ENCODE measurements at places on chromosomes 13 and 19.

DNA sequence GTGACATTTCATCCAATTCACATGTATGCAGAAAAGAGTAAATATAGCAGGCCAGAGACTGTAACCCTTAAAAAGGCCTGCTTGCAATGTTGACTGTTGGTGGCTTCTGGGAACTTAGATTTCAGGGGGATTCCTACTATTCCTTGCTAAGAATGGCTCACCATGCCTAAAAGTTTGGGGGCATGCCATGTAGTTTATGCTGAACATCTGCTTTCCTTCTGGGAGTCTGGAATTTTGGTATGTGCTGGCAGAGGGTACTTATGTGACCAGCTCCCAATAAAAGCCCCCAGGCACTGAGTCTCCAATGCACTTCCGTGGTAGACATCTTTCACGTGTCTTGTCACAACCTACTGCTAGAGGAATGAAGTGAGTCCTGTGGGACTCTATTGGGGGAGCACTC lies 88.4 kb upstream of the PCDH8 start:
- DNase-seq: no peak

GRCh38 chr13:74190999-74191398 lies 56.8 kb upstream of the KLF12 start:
- no peak for DNase-seq

- DNase-seq: no peak
These were observed 184.3 kb upstream of the TRPC4 start for GRCh38 chr13:38053896-38054295.

DNA sequence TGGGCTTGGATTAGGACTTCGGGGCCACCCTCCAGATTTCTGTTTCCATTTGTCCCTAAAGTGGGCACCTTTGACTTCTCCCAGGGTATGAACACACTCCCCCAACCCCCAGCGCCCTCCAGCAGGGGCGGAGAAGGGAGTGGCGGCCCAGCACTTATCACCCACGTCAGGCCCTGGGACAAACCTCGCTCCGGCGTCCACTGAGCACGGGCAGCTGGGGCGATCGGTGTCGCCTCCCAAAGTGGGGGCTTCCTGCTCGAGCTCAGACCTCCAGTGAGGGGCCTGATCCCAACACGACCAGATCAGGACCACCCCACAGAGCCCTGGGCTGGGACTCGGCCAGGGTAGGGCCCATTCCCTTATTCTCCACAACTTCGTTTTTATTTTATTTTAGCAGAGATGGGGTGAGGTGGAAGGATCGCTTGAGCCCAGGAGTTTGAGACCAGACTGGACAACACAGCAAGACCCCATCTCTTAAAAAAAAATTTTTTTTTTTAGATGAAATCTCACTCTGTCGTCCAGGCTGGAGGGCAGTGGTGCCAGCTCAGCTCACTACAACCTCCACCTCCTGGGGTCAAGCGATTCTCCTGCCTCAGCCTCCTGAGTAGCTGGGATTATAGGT lies 3.7 kb upstream of the TCF3 start:
- no peak for DNase-seq

- no peak for DNase-seq
These were observed 38.8 kb downstream of the CARD8 start for GRCh38 chr19:48216933-48217332.

- no peak for DNase-seq
These were observed 5.0 kb downstream of the RBM42 start for GRCh38 chr19:35633727-35634440.

DNA sequence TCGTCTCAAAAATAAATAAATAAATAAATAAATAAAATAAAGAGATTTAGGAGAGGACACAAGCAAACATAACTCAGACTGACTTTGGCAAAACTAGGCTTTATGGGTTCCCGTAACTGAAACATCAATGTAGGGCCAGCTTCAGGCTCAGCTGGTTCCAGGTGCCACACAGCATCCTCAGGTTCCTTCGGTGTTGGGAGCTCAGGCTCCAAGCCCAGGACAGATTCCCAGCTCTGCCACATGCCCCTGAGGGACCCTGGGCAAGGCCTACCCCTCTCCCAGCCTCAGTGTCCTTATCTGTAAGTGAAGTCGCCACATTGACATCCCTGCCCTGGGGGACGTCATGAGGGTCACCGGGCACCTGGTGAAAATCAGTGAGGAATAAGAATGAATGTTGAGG lies 18.7 kb downstream of the MISP start:
- DNase-seq: no peak

- no peak for DNase-seq
These were observed 24.2 kb upstream of the FBL start for GRCh38 chr19:39870171-39870971.

DNA sequence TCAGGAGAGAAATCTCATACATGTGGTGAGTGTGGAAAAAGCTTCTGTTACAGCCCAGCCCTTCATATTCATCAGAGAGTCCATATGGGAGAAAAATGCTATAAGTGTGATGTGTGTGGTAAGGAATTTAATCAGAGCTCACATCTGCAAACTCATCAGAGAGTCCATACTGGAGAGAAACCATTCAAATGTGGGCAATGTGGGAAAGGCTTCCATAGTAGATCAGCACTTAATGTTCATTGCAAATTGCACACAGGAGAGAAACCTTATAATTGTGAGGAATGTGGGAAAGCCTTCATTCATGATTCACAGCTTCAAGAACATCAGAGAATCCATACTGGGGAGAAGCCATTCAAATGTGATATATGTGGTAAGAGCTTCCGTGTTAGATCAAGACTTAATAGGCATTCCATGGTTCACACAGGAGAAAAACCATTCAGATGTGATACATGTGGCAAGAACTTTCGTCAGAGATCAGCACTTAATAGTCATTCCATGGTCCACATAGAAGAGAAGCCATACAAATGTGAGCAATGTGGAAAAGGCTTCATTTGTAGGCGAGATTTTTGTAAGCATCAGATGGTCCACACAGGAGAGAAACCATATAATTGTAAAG lies 15.2 kb downstream of the ZNF221 start:
- DNase-seq: no peak

DNA sequence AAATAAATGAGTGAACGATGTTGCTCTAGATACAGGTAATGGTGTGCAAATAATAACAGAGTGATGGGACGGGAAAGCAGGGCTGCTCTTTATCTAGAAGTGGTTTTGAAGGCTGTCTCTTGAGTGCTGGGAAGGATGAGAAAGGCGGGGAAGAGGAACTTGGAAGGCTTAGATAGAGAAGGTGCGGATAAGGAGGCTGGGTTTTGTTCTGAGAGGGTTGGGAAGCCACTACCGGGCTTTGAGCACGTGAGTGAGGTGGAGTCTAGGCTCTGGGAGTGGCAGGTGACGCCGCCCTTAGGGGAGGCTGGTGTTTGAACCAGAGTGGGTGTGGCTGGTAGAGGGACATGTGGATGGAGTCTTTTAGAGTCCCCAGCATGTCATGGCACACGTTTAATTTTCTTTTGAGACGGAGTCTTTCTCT lies 811 bp downstream of the ARMC6 start:
- DNase-seq: peak; percentile 69

DNA sequence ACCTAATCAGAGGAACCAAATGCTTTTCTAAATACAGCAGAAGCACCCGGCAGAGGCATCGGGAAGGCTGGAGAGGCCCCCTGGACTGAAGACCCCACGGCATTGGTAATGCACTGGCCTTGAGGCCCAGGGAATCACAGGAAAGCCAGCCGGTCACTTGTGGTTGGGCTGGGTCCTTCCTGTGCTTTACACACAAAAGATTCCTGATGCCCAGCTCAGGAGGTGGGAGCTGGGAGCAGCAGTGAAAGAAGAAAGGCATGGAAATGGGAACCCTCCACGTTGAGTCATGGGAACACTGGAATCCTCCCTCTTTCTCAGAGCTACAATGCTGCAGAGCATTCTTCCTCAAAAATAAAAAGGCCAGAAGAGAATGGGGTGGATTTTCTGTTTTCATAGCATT lies 126.4 kb downstream of the TNFRSF19 start:
- no peak for DNase-seq

GRCh38 chr13:20356444-20356843 lies 124.3 kb upstream of the GJB6 start:
- DNase-seq: no peak

DNA sequence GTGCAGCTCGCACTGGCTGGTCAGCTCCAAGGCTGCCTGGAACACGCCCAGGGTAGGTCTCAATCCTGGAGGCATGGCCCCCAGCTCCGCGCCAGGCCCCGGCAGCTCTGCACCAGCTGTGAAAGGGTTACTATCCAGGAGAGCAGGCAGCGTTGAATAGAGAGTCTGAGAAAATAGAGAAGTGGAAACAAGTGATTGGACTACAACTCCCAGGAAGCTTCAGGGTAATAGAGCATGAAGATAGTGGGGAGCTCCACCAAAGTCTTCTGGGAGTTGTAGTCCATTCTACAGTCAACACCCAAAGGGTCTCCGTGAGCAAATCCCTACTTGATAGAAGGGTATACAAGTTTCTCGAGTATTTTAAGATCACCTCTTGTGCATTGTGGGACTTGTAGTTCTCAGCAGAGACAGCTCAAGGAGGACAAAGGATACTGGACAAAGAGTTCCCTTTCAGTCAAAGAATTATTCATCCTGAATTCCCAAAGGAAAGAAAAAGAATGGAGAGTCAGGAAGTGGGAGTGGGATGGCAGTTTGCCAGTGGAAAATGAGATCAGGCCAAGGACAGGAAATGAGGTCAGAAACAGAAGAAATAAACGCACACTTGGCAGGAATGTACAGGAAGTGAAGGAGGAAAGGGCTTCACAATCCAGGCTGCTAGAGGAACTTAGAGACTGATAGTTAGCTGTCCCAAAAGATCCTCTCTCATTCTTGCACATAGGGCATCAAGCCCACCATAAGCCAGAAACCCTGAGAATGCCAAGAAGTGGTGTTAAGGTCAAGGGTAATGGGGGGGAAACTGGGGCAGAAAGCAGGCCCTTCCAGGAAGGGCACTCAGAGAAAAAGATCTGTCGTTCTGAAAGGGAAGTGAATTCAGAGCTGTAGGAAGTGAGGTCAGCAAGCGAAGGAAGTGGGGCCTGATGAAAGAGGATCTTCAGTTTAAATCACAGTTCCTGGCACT lies 5.5 kb upstream of the MAMSTR start:
- DNase-seq: peak; percentile 51

DNA sequence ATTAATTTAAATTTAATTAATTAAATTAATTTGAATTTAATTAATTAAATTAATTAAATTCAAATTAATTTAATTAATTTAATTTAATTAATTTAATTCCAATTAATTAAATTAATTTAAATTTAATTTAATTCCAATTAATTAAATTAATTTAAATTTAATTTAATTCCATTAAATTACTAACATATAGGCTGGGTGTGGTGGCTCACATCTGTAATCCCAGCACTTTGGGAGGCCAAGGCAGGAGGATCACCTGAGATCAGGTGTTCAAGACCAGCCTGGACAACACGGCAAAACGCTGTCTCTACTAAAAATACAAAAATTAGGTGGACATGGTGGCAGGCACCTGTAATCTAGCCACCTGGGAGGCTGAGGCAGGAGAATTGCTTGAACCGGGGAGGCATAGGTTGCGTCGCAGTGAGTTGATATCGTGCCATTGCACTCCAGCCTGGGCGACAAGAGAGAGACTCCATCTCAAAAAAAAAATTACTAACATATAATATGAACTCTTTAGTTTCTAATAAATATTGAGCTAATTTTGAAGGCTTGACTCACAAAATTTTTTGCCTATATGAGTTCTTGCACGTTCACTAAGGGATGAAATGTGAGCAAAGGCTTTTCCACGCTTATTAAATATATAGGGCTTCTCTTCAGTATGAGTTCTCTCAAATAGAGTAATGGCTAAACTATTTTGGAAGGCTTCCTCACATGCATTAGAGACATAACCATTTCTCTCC lies 9.0 kb upstream of the USP29 start:
- no peak for DNase-seq

GRCh38 chr13:50635504-50635903 lies 208.0 kb downstream of the DLEU7 start:
- peak; percentile 77 for DNase-seq

DNA sequence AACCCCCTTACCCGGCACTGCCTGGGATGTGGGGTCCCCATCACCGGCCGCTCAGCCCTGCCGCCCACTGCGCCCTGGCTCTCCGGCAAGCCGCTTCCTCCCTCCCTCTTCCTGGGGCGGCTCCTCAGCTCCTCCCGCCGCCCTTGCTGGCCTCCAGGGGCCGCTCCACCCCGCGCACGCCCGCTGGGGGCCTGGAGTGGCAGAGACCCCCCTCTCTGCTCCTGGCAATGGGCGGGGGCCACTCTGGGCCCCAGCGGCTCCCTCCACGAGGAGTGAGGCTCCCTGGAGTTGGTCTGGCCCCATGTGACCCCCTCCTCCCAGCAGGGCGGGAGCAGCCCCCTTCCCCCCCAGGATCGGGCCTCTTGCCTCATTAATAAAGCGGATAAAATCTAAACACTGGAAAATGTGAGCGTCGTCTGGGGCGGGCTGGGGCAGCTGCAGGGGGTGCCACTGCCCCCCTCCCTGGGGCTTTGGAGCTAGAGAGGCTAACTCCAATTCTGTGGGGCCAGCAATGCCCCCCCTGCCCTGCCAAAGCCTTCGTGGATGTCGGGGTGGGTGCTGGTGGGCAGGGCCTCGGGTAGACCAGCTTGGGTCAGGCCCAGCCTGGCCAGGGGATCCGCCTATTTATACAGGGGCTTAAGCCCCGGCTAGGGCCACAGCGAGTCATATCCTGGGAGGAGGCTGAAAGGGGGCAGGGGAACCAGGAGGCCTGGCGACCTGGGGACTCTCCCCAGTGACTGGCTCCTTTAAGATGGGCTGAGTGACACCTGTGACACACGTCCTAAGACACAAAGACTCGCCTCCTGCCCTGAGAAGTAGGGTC lies at the start of gene PTGER1:
TSS of gene PTGER1 (minus strand) at position 104 of the 823 bp plus-strand sequence. CDS start 1,034 bp downstream, outside the sequence.
- DNase-seq: no peak

DNA sequence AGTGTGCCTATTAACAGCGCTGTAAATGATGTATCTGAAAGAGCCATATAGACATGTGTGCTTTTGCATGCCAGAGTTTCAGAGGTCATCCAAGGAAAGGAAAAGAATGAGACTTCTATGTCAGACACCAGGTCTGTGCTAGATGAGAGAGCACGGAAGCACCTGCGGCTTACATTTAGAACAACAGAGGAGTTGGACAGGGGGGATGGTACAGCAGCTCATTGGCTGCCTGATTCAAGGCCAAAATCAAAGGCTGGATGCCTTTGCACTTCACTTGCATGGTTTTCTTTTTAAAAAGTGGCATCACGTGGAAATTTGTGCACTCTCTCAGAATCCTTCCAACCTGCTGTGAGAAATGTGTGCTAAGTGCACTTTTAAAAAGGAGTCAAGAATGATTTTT lies 32.8 kb upstream of the AMER2 start:
- no peak for DNase-seq

- DNase-seq: peak; percentile 49
These were observed 40.2 kb downstream of the CARS2 start for GRCh38 chr13:110665491-110666254.

- DNase-seq: no peak
These were observed 4.8 kb upstream of the GJA3 start for GRCh38 chr13:20165417-20166257.

DNA sequence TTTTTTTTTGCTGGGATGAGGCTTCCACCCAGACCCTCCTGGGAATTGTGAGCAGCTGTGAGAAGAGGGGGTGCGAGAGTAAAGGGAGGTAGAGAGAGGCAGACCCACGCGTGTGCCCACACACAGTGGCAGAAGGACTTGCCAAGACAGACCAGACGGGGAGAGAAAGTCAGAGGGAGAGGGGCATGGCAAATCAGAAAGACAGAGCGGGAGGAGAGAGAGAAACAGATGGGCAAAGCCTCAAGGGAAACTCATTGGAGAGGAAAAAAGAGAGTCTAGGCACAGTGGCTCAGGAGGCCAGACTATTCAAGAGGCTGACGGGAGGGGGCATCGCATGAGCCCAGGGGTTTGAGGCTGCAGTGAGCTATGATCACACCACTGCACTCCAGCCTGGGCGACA lies 17.0 kb downstream of the CATSPERG start:
- no peak for DNase-seq

GRCh38 chr13:97043302-97043701 lies 49.0 kb upstream of the OXGR1 start:
- DNase-seq: no peak

All from CD4-positive, alpha-beta T cell treated with Interferon gamma for 1 hour (primary cell).